GM12892 (cell line): ENCODE measurements at places on chromosomes 6 and 20.

- DNase-seq, result no peak
Measured at GRCh38 chr6:76774781-76775384, 688.4 kb downstream of the HTR1B start.

DNA sequence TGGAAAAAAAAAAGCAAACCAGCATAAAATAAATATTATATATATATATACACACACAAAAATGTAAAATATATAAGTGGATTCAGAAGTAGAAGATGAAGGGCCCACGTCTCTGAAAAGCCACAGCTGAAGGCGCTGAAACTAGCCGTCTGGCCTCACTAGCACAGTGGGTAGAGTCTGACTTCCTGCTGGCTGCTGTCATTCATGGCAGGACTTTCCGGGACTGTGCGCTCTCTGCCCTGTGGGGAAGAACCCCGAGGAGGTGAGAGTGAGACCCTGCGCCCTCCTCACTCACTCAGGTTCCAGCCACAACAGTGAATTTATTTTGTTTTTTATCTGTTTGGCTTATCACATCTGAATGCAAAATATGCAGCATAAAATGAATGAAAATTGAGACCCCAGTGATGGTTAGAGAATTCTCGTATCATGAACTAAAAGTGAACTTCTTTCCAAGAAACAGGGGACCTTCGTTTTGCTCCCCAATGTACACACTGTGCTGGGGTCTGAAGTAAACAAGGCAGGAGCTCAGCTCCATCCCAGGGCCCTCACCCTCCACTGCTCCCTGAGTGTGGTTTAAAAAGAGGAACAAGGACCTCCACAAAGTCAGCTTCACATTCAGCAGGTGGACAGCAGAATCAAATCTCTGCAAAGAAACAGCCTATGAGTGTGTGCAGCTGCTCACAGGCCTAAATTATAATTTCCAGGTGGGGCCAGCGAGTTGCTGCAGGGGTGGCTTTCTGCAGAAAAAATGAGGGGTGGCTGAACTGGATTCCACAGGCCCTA, 1.3 kb upstream of the RAMACL start:
- DNase-seq, result peak; percentile 41

- DNase-seq, result no peak
Measured at GRCh38 chr6:90044833-90045381, 150.6 kb downstream of the GJA10 start.

GRCh38 chr20:37828684-37829083, 74.2 kb upstream of the VSTM2L start:
- DNase-seq, result no peak

DNA sequence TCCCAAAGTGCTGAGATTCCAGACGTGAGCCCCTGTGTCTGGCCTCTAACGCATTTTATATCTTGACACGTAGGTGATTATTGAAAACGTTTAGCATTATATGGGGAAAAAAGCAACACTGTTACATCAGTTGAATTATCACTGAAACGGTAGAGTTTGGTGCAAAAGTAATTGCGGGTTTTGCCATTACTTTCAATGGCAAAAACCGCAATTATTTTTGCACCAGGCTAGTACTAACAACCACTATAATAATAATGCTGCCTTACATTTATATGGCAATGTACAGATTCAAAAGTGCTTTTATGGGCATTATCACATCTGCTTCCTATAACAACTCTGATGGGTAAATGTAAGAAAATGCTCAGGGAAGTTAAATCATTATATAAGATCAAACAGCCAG, 57.3 kb downstream of the OPRM1 start:
- no peak for DNase-seq

DNA sequence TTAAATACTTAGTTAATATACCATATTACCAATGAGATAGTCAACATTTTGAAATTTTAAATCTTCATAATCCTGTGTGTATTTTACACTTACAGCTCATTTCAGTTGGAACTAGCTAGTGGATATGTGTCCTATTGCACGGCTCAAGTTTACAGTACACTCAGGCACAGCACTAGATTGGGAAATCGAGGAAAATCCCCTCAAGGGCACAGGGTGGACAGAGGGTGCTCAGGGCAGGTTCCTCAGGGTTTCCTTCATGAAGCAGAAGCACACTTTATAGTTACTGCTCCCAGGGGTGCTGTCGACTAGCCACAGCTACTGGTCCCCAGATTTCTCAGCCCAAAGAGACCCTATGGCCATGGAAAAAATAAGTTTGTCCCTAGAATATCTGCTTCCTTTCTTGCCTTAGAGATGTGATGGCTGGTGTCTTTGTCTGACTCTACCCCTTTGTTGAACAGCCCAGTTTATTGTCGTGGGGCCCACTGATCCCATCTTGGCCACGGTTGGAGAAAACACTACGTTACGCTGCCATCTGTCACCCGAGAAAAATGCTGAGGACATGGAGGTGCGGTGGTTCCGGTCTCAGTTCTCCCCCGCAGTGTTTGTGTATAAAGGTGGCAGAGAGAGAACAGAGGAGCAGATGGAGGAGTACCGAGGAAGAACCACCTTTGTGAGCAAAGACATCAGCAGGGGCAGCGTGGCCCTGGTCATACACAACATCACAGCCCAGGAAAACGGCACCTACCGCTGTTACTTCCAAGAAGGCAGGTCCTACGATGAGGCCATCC, 1.5 kb downstream of the BTN2A1 start:
- no peak for DNase-seq

DNA sequence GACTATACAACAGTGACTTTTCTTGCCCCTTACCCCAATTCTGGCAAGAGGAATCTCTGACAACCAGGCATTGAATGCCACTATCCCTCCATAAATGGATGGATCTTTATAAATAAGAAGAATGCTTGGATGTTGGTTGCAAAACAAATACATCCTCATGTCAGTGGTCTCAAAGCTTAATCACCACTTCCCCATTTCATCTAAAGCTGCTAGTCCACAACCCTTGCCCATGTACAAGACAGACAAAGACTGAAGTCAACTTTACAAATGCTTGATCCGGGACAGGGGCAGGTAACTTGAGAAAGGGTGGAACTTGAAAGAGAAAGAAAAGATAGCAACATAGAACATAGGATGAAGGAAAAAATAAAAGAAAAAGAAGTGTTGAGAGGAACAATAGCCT, 540.5 kb upstream of the NOX3 start:
- DNase-seq, result no peak

DNA sequence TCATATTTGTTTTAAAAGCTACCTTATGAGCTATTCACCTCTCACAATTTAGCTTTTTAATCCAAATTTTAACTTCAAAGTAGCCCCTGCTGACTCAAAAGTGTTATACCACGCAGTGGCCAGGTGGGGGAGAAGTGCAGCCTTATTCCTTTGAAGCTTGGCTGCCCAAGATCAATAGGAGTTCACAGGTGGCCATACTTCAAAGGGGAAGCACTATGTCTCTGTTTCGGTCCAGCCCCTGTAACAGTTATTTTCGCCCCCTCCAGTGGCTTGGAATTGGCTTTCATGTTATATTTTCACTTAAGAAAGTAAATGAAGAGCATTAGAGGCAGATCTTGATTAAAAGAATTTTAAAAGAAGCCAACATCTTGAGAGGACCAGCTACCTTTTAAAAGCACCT, 608.4 kb downstream of the EPHA7 start:
- no peak for DNase-seq

- no peak for DNase-seq
Measured at GRCh38 chr6:100099189-100100074, 105.4 kb upstream of the MCHR2 start.

GRCh38 chr6:133886104-133886775, 2.7 kb upstream of the TCF21 start:
- no peak for DNase-seq

DNA sequence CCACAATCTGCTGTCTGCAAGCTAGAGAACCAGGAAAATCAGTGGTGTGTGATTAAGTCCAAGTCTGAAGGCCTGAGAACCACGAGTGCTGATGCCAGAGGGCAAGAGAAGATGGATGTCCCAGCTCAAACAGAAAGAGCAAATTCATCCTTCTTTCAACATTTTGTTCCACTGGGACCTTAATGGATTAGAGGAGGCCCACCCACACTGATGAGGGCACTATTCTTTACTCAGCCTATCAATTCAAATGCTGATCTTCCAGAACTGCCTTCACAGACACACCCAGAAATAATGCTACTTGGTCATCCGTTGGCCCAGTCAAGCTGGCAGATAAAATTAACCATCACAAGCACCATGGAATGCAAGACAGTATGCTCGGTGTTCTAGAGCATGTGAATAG, 226.6 kb upstream of the SASH1 start:
- no peak for DNase-seq

GRCh38 chr6:44925100-44925739, 402.9 kb upstream of the RUNX2 start:
- DNase-seq, result no peak

- no peak for DNase-seq
Measured at GRCh38 chr20:41229259-41229658, 88.3 kb downstream of the ZHX3 start.

DNA sequence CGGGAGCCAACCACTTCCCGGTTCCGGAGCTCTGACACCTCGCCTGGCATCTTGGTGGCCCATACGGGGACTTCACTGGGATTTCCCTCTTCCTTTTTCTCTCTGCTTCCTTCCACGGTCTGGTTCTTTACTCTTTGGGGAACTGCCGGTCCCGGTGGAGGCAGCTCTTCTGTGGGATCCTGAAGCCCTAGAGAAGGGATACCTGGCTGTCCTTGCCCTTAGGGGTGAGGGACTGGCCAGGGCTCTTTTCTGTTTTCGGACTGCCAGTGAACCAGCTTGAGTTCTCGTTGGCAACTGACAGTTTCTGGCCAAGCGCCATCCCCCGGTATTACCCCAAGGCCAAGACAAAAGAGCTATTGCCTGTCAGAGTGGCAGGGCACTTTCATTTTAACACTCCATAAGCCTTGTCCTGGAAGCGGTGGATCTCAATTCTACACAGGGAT, 880 bp upstream of the CPXM1 start:
- DNase-seq, result no peak

GRCh38 chr6:134623401-134623800, 305.5 kb upstream of the SGK1 start:
- DNase-seq, result no peak

- peak; percentile 52 for DNase-seq
Measured at GRCh38 chr20:4813863-4814695, 92.4 kb downstream of the PRND start.

DNA sequence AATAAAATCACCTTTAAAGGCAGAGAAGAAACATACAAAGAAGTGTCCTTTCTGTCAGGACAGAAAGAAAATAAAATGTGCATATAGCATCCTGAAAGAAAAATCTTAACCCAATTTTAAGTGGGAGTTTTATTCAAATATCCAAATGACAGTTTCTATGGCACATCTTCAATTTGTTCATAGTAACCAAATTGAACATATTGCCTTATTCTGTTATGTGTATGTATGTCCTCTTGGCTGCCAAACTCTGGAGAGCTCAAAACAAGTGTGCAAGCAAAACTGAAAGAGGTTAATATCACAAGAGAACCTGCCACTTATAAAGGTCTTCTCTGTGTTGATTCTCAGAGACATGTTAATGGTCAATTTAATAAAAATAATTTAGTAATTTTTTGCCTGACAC, 334.7 kb downstream of the BCKDHB start:
- DNase-seq, result no peak

DNA sequence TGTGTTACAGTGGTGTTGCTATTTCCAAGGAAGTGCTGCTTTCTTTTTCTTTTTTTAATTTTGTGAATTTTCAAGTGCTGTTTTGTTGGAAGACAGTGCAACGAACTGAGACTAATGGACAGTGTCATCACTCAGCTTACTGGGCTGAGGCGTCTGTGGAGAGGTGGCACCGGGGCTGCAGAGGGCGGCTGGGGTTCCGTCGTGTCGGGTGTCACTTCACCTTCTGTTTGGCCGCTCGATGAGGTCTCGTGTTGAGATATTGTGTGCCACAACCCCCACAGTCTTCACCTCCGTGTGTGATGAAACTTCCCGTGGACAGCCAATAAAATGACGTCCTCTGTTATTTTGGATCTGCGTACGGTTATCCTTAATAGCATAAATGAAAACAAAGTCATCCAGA, 149.4 kb upstream of the SNX9 start:
- no peak for DNase-seq

- no peak for DNase-seq
Measured at GRCh38 chr6:107600936-107601335, 111.0 kb downstream of the SOBP start.

DNA sequence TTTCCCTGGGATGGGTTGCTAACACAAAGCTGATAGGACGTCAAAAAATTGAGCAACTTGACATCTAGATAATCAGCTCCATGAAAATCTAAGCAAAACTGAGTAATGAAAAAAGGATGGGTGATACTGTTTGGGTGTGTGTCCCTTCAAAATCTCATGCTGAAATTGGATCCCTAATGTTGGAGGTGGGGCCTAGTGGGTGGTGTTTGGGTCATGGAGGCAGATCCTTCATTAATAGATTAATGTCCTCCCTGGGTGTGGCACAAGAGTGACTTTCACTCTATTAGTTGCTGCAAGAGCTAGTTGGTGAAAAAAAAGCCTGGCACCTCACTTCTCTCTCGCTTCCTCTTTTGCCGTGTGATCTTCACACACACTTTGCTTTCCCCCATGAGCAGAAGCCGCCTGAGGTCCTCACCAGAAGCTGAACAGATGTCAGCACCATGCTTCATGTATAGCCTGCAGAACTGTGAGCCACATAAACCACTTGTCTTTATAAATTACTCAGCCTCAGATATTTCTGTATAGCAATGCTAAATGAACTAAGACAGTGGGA, 160.9 kb downstream of the FRK start:
- DNase-seq, result no peak
